ENCODE measurements at places on chromosomes 7 and 10. TPM values are rescaled to one million over a fixed set of nuclear protein-coding genes. Genes with fewer than 3 reads are reported as not detected.

Gene CACNA2D1
- total RNA-seq: 134 TPM

Gene CUZD1
- 0.52 TPM for total RNA-seq

Gene NME8
- total RNA-seq: not detected

Gene LRRD1
- 0.07 TPM for total RNA-seq

Gene FRAT1
- total RNA-seq: 1.4 TPM

Gene POLD2
- 92.2 TPM for total RNA-seq

Gene A1CF
- total RNA-seq: not detected

Gene EIF5AL1
- 0.13 TPM for total RNA-seq

Gene PTPN20
- total RNA-seq: 4.5 TPM

Gene KLLN
- 0.46 TPM for total RNA-seq

Gene CPA5
- not detected for total RNA-seq

Gene BCL7B
- 24.0 TPM for total RNA-seq

Gene RRP12
- 14.7 TPM for total RNA-seq

Gene NEUROD6
- not detected for total RNA-seq

Gene TFPI2
- 59.6 TPM for total RNA-seq

Gene KIAA1549
- 1.6 TPM for total RNA-seq

Gene ZP3
- 3.0 TPM for total RNA-seq

Gene KCP
- 0.69 TPM for total RNA-seq

Gene FAM24B
- 2.2 TPM for total RNA-seq

Gene ENKUR
- 0.07 TPM for total RNA-seq

Gene FRAT2
- 3.3 TPM for total RNA-seq

Gene FOXI2
- total RNA-seq: not detected

Gene POLR2J2
- total RNA-seq: 3.7 TPM

Gene HOXA13
- total RNA-seq: not detected

Gene AIFM2
- 11.5 TPM for total RNA-seq

Gene SAP25
- total RNA-seq: 0.13 TPM

Gene SCART1
- 2.5 TPM for total RNA-seq

Gene AUTS2
- total RNA-seq: 4.9 TPM

Gene UNCX
- not detected for total RNA-seq

Gene CALML5
- total RNA-seq: not detected

Gene AGAP5
- 4.8 TPM for total RNA-seq

Gene EBLN1
- total RNA-seq: not detected

Gene FIGNL1
- 9.6 TPM for total RNA-seq

Gene NXPH1
- not detected for total RNA-seq

Gene KDM7A
- total RNA-seq: 6.5 TPM

Gene BAIAP2L1
- total RNA-seq: 4.2 TPM

Gene ETV1
- total RNA-seq: 33.4 TPM

Gene RPEL1
- not detected for total RNA-seq

Gene OPN1SW
- total RNA-seq: not detected

Gene ZNF425
- 2.5 TPM for total RNA-seq

Gene RBP3
- total RNA-seq: not detected

All from smooth muscle cell of the pulmonary artery (primary cell).